ENCODE measurements at places on chromosomes 11 and 22.
A peak's percentile ranks its signal among the peaks of the same experiment; 100 is the strongest.

GRCh38 chr11:70498976-70499801 lies 100.9 kb downstream of the CTTN start:
- H3K27ac ChIP-seq, result no peak overlapping the region
- H3K4me3 ChIP-seq, result no peak overlapping the region
- H3K4me1 ChIP-seq, result no peaks in the 10 kb centered on the region

GRCh38 chr11:96322775-96323641 lies 20.0 kb downstream of the MAML2 start:
- H3K4me3 ChIP-seq, result no peak overlapping the region
- no peak for DNase-seq
- no peaks in the 10 kb centered on the region for H3K27me3 ChIP-seq
- H3K27ac ChIP-seq, result peak overlapping the region; percentile 80
- no peaks in the 10 kb centered on the region for H3K36me3 ChIP-seq

DNA sequence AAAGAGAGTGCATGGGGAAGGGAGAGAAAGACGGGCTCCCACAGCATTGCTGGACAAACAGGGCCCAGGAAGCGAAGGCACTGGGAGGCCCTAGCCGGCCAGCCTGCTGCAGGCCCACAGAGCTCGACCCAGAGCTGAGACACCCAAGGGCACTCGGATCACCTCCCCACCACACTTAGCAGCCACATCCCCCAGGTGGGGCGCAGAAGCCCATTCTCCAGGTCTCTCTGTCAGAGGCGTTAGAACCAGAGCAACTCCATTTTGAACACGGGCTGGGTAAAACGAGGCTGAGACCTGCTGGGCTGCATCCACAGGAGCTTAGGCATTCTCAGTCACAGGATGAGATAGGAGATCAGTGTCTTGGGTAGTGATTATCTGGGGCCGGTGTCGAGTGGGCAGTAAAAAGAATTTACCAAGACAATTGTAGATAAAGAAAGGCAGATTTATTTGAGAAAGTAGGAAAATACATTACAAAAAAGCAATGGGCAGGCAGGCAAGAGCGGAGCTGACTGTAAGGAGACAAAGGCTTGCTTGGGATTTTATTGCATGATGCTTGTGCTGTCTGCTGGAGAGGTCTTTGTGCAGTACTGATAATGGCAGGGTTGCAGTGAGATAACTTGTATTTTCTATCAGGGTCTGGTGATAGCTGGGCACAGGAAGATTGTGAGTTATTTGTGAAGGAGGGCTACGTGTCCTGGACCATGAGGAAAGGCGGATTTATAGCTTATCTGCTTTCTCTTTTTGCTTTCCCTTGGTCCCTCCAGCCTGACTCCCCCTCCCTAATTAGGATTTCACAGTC lies 13.4 kb upstream of the CAPN5 start:
- DNase-seq, result no peak
- no peaks in the 10 kb centered on the region for H3K4me1 ChIP-seq
- no peak overlapping the region for H3K4me3 ChIP-seq
- H3K27me3 ChIP-seq, result no peaks in the 10 kb centered on the region

GRCh38 chr11:16346975-16347374 lies 9.4 kb downstream of the SOX6 start:
- H3K36me3 ChIP-seq, result no peaks in the 10 kb centered on the region
- no peak overlapping the region for H3K27ac ChIP-seq

- no peaks in the 10 kb centered on the region for H3K4me1 ChIP-seq
- no peaks in the 10 kb centered on the region for H3K36me3 ChIP-seq
- no peak for DNase-seq
These were observed 91.8 kb downstream of the FEZ1 start for GRCh38 chr11:125404157-125404810.

All from GM23248 (cell line).